ENCODE measurements at places on chromosomes 6 and 20. TPM values are rescaled to one million over a fixed set of nuclear protein-coding genes. Genes with fewer than 3 reads are reported as not detected.
A peak's percentile ranks its signal among the peaks of the same experiment; 100 is the strongest.

DNA sequence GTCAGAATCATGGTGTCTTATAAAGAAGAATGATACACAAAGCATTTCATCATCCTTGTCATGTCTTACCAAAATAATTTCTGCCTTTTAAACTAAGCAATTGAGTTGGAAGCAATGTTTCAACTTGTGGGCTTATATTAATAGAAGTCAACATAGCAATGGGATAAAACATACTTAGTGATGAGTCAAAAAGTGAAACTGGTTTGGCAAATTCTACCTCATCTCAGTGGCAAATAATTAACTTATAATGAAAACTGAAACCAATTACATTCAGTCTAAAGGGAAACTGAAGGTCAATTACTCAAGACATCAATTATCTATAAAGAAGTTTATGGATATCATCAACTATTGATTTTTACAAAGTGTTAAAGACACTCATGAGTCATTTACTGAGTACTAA lies 463.8 kb downstream of the BMP2 start:
- no peak for DNase-seq

DNA sequence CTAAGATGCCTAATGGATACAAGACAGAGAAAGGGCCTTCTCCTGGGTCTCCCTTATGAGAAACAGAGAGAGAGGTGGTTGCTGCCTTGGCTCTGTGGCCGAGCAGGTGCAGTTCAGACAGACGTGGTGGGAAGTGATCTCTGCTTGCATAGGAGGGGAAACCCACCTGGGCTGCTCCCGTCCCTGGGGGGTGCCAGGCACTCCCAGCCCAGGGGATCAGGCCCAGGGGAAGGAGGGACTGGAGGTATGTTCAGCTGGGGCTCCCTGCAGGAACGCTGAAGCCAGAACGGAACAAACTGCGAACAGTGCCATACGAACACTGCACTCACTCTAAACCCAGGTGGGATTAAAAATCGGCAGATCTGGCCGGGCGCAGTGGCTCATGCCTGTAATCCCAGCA lies 35.7 kb upstream of the OVOL2 start:
- DNase-seq = no peak

GRCh38 chr20:4415281-4415680 lies 306.4 kb upstream of the PRND start:
- DNase-seq = no peak

DNA sequence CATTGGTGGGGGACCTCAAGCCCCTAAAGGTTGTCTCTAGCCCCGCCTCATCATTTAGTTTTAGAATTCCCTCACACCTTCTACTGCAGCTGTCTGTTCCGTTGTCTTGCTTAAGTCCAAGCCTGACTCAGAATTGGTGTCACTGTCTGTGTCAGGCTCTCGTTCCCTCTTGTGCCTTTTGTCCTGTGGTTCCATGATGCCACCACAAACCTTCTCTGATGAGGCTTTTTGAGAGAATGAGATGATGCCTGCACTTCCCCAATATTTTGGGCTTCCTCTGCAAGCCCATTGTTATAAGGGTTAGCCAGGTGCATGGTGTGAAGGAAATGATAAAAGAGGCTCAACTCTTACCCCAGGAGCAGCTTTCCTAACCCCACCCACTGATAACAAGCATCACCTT lies 8.1 kb upstream of the AKIRIN2 start:
- DNase-seq = no peak

GRCh38 chr20:36384022-36384619 lies 78.0 kb downstream of the DLGAP4 start:
- no peak for DNase-seq

- DNase-seq = no peak
These were observed 20.0 kb upstream of the ZNFX1 start for GRCh38 chr20:49297605-49298530.

GRCh38 chr6:139533573-139534471 lies 159.4 kb upstream of the CITED2 start:
- DNase-seq = no peak

DNA sequence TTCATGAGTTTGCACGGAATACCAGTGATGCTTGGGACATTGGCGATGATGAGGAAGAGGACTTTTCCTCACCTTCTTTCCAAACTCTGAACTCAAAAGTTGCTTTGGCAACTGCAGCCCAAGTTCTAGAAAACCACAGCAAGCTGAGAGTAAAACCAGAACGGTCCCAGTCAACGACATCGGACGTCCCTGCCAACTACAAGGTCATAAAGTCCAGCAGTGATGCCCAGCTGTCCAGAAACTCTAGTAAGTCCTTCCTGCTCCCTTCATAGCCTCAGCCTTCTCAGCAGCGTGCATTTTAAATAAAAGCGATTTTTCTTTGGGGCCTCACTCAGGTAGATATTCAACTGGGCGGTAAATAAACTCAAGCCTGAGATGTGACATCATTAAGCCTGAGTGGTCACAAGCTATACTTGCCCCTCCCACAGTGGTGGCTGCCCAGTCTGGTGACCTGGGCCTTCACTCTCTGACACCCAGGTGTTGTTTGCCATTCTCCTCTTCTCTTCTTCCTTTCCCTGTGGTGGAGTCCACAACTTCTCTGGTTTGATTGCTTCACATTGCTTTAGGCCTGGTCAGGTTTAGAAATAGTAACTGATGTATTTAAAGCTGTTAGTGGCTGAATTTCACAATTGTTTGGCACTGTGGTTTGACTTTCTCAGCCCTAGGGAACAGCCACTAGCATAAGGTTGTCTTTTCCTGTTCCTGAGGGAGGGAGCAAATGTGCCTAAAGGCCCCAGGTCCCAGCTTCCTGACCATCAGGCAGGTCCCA lies 21.6 kb upstream of the TMEM217 start:
- no peak for DNase-seq

GRCh38 chr6:68633972-68634725 lies 933 bp upstream of the ADGRB3 start:
- peak; percentile 52 for DNase-seq

DNA sequence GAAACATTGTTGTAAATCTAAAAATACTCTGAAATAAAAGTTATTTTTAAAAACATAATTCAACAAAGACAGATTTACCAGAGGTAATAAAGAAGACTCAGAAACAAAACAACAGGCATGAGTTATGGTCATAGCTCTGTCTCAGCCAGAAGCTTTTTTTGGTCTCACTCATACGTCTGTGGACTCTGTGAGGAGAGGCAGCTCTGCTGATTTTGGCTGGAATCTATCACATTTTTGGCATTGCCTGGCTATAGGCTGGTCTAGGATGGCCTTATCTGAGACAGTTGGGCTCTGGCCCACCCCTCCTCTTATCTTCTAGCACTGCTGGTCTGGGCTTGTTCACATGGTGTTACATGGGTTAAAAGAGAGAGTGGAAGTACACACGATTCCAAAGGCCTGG lies 514.0 kb upstream of the BTBD3 start:
- no peak for DNase-seq

GRCh38 chr6:155795173-155795796 lies 339.6 kb upstream of the NOX3 start:
- DNase-seq = no peak

Gene TUBB1
- 0.30 TPM for total RNA-seq

Gene MAPK13
- 0.87 TPM for total RNA-seq

Gene AVP
- not detected for total RNA-seq

Gene NDRG3
- total RNA-seq = 35.7 TPM

Gene SLC22A1
- 0.17 TPM for total RNA-seq

Gene VSX1
- not detected for total RNA-seq

Gene PRR18
- not detected for total RNA-seq

Gene MUC21
- total RNA-seq = not detected

Data from left ventricle myocardium superior (tissue), 1 donor.